ENCODE measurements at places on chromosomes 3 and 15.

DNA sequence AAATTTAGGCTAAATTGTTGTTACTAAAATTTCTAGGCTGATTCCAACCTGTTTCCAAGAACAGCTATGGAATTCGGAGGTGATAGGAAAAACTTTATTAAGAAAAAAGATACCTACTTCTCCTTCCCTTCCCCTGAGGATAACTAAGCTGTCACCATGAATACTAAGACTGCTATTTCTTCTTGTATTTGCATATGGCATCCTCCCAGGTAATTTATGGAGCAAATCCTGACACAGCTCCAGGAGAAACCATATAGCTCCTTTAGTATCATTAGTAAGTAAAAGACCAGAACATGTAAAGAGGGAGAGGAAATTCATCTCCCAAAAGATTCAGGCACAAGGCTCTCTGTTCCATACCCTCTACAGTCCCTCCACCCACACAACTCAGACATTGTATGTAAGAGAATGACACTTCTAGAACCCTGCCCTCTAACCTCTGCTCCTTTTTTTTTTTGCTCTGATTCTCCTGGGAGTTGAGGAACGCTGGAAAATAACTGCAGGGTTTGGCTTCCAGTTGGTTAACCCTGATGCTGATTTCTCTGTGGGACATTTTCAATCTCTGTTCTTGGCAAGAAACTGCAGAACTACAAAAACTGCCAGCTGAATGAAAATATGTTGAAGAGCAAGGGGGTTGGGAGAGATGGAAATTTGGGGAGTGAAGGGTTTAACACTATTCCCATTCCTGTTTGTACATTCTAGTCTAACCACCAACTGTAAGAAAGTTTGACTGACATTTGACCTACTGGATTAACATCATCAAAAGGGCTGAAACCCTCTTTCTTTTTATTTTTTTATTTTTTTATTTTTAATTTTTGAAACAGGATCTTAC is 14.2 kb upstream of the MAGI1 start:
- DNase-seq: no peak

DNA sequence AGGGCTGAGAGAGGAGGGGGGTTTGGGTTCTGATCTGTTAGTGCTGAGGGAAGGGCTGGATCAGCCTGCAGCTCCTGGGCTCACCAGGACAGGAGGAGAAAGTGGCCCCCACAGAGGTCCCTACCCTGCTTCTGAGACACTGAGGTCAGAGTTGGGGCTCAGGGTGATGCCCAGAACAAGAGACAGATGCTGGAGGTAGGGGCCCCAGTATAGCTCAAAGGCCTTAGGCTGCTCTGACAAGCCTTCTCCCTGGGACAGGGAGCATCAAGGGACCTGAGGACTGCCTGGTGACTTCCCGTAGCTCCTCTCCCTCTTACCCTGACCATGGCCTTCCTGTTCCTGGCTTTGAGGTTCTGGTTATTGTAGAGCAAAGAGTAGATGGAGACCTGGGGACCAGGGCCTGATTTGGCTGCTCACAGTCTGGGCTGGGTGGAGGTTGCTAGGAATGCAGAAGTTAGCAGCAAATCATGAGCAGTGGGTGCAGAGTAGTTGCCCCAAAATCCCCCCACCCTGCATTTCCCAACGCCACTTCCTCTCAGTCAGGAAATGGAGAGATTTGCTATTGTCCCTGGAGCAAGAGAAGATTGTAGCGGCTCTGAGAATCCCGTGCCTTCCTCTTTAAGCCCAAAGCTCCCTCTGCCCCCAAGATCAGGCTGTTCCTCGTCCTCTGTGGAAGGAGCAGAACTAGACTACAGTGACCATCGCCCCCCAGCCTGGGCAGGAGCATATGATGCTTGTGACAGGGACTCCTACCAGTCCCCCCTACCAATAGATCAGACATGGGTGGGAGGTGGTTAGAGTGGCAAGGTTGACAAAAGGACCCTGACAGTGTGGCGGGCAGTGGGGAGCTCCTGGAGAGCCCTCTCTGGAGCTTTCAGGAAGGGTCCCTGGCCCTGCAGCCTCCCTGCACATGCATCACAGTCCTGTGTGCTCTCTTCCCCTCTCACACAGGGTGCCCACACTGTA is 47.4 kb upstream of the SEC22A start:
- no peak for DNase-seq

- peak; percentile 56 for DNase-seq
These were observed 15.0 kb downstream of the IL12A start for GRCh38 chr3:160003520-160004128.

GRCh38 chr15:39491886-39492490 is 88.9 kb upstream of the THBS1 start:
- no peak for DNase-seq

GRCh38 chr3:141940194-141940776 is 63.8 kb downstream of the ATP1B3 start:
- DNase-seq: peak; percentile 67

DNA sequence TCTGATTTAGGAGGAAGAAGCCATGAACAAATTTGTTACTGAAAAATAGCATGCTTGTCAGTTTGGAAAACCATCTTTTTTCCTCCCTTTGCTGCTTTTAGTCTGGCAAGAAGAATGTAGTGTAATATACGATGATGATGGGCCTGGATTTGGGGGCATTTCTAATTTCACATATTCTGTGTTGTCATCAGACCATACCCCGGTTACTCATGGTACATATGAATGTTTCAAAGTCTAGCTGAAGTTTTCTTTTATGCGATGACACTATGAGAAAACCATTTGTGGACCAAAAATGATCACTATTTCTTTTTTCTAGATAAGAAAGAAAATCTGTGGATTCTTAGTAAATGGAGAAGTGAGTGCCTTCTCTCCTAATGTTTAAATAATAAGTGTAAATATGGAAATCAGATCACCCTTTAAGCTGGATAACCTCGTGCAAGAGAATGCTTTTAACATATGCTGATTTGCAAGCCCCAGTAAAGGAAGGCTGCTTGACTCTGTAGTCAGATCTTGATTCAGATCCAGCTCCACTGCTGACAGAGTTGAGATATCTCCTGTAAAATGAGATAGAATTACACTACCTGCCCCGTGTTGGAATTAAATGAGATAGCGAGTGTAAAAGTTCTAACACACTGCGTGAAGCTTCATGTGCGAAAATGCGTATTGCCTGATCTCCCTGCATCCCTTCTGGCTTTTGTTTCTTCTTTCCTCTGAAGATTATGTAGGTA is 3.0 kb downstream of the MEF2A start:
- no peak for DNase-seq
